RCC 7860 (cell line): ENCODE measurements at places on chromosomes 1 and 21.

- peak; percentile 26 for DNase-seq
Measured at GRCh38 chr1:115476616-115477015, 138.6 kb upstream of the NGF start.

DNA sequence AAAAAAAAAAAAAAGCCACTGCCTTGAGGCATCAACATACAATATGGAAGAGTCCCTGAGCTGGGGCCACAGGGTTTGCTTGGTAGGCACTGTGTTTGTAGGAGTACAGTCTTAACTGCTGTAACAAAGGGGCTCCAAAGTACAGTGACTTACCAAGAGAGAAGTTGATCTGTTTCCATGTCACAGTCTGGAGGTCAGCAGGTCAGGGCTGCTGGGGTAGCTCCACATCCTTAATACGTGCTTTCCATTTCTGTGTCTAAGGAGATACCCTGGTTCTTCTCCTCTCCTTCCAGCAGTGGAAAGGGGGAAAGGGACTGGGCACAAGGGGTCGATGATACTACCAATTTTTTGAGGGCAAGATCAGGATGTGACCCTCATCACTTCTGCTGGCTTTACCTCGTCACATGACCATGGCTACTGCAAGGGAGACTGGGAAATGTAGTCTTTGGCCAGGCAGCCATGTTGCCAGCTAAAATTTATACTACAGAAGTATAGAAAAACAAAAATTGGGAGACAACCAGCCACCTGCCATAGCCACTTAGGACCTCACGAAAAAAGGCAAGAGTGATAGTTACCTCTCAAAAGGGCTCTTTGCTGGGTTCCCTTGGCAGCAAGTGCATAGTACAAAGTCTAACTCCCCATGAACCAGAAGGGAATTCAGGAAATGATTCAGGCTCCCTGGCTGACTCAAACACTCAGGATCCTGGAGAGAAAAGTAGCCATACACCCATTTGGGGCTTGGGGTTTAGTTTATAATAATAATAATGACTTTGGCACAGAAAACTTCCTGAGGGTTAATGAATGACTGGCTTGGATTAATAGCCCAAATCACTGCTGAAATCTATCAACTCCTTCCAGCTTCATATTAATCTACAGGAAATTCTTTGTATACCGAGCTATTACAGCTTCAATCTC, 52.7 kb upstream of the ATP5PO start:
- peak; percentile 65 for DNase-seq

- no peak for DNase-seq
Measured at GRCh38 chr1:15224974-15225373, 22.0 kb upstream of the FHAD1 start.

GRCh38 chr1:168218658-168219057, 7.1 kb upstream of the SFT2D2 start:
- no peak for DNase-seq

DNA sequence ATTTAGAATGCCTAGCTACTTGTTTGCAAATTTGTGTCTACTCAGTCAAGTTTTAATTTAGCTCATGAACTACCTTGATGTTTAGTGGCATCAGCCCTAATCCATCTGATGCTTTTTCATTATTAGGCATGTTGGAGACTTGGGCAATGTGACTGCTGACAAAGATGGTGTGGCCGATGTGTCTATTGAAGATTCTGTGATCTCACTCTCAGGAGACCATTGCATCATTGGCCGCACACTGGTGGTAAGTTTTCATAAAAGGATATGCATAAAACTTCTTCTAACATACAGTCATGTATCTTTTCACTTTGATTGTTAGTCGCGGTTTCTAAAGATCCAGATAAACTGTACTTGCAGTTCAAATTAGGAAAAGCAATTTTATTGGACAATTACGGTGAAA, 7.6 kb downstream of the SOD1 start:
- no peak for DNase-seq

GRCh38 chr21:26835714-26836265, 9.4 kb downstream of the ADAMTS1 start:
- DNase-seq: no peak

GRCh38 chr1:10674700-10675609, 121.5 kb downstream of the CASZ1 start:
- DNase-seq: no peak

GRCh38 chr1:45752441-45753052, 2.1 kb upstream of the IPP start:
- DNase-seq: no peak

GRCh38 chr1:202241376-202242079, 47.9 kb downstream of the LGR6 start:
- DNase-seq: no peak

- DNase-seq: no peak
Measured at GRCh38 chr21:42028766-42029425, 18.7 kb upstream of the ZBTB21 start.

- no peak for DNase-seq
Measured at GRCh38 chr1:166176416-166176815, 9.6 kb upstream of the FAM78B start.

- no peak for DNase-seq
Measured at GRCh38 chr1:154983776-154984466, 777 bp downstream of the FLAD1 start.

DNA sequence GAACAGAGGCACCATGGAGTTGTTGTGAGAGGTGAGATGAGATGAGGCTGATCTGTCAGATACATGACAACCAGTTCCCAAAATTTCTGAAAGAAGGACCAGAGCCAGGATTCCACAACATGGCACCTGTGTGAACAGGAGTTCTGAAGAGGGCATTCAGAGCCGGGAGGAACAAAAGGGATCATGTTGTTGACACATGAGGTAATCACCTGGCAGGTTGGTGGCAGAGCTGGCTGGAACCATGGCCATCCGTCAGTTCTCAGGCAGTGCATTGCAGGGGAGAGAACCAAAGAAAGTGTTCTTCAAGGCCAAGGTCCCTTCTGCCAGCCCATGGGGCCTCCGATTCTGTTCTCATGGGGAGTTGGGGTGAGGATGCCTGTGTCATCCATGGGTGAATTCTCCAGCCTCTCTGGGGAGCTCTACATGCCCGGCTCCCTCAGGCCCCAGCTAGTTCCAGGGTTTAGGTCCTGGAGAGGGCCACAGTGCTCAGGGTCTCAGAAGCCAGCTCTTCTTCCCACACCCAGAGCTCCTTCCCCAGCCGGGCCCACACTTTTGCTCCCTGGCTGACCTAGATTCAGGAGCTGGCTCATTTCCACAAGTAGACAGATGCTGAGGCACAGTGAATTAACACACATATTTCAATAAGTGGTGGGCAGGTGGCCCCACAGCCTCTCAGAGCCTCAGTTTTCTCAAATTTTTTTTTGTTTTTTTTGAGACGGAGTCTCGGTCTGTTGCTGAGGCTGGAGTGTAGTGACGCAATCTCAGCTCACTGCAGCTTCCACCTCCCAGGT, 49.1 kb upstream of the CTPS1 start:
- DNase-seq: no peak

DNA sequence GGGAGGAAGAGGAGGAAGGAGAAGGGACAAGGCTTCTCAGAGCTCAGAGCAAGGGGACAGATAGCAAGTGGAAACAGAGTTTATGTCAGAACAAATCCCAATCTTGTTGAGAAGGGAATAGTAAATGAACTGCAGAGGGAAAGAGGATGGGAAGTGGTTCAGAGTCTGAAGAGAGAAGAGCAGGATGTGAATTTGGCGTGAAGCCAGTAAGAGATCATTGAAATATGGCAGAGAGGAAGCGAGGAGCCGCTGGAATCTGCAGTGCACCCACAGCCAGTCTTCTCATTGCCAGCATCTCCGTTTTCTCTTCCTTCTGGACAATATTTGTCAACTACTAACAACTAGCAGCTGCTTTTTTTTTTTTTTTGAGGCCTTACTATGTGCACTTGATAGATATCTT, 19.1 kb downstream of the OLFML3 start:
- DNase-seq: no peak

DNA sequence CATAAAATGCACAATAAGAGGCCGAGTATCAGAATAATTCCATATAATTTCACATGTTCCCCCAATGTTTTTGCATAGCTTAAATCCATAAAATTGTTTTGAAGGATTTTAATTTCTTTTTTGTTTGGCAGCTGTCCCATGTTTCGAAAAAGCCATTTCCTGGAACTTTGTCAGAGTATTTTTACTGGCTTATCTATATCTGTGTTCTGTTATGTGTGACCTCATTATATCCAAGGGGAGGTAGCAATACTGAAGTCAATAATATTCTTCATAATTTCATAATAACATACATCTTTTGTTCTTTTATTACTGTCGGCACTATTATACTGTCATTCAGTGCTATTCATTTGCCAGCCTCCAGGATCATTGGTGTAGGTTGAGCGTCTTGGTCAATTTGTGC, 9.4 kb upstream of the BACH1 start:
- no peak for DNase-seq

- DNase-seq: peak; percentile 83
Measured at GRCh38 chr1:186187601-186188000, 187.5 kb downstream of the TPR start.

DNA sequence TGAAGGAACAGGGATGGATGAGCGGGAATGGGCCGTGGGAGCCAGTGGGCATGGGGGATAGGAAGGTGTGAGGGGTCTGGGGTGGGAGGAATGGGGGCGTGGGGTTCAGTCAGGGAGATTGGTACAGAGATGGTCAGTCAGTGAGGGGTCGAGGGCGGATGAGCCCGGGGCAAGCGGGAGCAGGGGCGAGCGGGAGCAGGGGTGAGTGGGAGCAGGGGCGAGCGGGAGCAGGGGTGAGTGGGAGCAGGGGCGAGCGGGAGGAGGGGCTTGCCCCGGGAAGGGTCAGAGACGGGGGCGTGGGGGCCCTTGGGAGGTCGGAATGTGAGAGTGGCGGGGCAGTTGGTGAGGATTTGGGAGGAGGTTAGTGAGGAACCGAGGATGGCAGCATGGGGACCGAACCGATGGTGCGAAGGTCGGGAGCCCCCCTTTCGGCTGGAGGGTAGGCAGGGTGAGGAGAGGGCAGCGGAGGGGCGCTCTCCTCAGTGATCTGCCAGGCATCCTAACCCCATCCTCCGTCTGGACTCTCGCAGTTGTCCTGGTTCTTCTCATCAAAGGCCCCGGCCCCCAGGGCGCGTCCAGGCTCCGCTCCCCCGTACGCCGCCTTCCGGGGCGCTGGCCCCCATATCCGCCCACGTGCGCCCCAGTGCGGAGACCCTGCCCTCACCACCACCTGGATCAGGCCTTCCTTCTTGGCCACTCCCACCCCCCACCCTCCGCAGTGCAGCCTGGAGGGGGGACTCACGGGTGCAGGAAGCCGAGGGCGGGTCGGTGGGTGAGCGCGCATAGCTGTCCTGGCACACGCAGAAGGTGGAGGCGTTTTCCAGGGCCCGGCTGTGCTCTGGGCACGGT, 11.2 kb downstream of the EPHA10 start:
- no peak for DNase-seq

GRCh38 chr1:46533179-46533864, 18.1 kb downstream of the KNCN start:
- DNase-seq: no peak

- DNase-seq: peak; percentile 26
Measured at GRCh38 chr1:44571712-44572571, 102.3 kb downstream of the TMEM53 start.

DNA sequence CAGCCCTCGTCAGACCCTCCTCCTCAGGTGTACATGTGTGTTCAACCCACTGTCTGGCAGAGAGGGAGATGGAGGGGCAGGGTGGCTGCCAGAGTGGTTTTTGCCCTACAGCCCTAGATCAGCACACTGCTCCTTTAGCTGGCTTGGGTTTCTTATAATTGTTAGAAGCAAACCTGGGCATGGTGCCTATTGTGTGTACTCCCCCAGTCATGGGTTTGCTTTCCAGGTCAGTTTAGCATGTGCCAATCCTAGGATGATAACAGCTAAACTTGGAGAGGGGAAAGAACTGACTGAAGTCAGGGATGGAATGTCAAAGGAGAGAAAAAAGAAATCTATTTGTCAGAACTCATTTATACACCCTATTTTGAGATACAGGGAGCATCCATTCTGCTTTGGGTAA, 63.3 kb downstream of the UCK2 start:
- no peak for DNase-seq

GRCh38 chr1:41566274-41566885, 81.9 kb upstream of the EDN2 start:
- DNase-seq: no peak

- DNase-seq: peak; percentile 57
Measured at GRCh38 chr1:94807742-94808491, 12.2 kb upstream of the SLC44A3 start.

DNA sequence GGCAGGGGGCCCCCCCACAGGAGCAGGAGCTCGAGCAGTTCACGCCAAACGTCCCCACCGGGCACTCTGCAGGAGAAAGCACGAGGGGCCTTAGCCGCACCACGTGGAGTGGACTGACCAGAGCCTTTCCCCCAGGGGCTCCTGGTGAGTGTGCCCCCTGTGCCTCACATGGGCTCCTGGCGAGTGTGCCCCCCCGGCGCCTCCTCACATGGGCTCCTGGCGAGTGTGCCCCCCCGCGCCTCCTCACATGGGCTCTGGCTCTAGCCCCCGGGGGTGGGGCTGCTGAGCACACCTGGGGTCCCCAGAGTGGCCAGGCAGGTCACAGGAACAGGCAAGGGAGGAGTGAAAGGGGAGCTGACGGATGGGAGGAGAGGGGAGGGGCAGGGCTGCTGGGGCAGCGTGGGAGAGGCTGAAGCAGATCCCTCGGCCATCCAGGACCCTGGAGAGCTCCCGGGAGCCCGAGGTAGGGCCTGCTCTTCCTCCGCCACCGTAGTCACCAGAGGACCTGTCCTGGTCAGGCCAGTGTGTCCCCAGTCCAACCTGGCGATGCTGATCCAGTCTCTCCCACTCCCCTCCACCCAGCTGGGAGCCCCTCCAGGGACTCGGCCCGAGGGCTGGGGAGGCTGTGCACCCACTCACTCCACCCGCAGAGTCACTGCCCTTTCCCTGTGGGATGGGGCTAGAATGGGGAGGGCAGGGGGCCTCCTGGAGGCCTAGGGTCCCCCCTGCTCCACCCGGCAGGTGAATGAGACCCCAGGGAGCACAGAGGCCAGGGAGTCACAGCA, 47.6 kb downstream of the ARHGEF16 start:
- no peak for DNase-seq

DNA sequence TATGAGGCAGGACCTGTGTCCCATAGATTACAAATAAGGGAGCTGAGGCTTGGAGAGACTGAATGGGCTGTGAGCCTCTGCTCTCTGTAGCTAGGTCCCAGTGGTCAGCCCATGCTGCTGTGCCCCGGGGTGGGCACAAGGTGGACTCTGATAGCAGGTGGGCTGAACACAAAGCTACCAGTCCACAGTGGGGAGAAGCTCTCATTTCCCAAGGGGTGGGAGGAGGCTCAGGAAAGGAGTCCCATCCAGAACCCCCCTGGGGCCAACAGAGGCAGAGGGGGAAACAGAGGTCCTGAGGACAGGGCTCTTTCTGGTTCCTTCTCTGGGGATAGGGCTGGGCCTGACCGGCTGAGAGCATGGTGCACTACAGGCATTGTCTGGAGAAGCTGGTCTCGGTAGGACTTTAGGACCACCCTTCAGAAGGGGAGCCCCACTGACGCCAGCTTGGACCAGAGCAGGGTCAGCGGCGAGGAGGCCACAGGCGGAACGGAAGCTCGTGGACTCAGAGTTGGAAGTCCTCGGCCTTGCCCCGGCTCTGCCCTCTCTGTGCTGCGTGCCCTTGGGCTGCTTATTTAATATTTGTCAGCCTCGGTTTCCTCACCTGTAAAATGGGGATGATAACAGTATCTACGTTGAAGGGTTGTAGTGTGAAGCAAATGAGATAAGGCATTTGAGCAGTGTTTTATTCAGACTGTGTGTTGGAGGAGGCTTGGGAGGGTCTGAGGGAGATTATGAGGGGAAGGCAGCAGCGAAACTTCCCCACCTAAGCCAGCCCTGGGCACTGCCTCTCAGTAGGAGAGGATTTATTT, 26.6 kb downstream of the SDE2 start:
- DNase-seq: no peak
